ENCODE measurements at places on chromosomes 3 and 15. TPM values are rescaled to one million over a fixed set of nuclear protein-coding genes. Genes with fewer than 3 reads are reported as not detected.

The H1-8 gene
- total RNA-seq: not detected

DNA sequence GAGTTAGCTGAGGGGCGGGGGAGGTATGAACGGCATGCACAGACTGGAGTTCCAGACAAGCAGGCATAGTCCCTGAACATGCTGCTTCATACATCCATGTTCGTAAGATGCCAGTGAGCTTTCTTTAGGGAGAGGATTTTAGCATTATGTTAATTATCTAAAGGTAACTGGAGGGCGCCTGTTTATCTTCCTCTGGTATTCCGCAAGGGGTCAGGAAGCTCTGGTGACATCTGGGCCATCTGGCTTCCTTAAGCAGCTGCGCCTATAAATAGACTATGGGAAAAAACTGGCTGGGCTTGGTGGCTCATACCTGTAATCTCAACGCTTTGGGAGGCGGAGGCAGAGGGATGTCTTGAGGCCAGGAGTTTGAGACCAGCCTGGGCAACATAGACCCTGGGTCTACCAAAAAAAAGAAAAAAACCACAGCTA is 1.5 kb upstream of the FBXO22 start:
- DNase-seq: no peak

GRCh38 chr15:80957976-80958375 is 31.6 kb downstream of the MESD start:
- no peak for DNase-seq

The TMEM62 gene
- 5.2 TPM for total RNA-seq

DNA sequence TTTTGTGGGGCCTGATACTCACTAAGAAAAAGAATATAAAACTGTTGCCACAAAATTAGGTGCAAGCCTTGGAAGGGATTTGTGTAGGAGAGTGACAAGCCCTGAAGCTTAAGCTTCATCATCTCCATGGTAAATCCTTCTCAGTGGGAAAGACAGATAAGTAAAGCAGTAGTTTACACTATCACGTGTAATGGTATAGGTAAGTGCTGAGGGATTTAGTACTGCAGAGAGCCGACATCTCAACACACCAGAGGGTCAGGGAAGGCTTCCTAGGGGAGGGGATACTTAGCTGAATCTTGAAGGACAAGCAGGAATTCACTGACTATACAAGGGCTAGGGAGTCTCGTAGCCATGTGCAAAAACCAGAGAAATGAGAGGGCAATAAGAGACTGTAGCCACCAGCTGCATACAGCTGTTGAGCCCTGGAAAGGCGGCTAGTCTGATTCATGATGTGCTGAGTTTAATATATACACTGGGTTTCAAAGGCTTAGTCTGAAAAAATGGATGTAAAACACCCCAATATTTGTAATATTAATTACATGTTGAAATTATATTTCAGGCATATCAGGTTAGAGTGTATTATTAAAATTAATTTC is 11.1 kb downstream of the SLC24A1 start:
- no peak for DNase-seq

The BFSP2 gene
- not detected for total RNA-seq

The PP2D1 gene
- total RNA-seq: not detected

GRCh38 chr15:84947947-84948830 is 33.5 kb upstream of the PDE8A start:
- DNase-seq: peak; percentile 58

DNA sequence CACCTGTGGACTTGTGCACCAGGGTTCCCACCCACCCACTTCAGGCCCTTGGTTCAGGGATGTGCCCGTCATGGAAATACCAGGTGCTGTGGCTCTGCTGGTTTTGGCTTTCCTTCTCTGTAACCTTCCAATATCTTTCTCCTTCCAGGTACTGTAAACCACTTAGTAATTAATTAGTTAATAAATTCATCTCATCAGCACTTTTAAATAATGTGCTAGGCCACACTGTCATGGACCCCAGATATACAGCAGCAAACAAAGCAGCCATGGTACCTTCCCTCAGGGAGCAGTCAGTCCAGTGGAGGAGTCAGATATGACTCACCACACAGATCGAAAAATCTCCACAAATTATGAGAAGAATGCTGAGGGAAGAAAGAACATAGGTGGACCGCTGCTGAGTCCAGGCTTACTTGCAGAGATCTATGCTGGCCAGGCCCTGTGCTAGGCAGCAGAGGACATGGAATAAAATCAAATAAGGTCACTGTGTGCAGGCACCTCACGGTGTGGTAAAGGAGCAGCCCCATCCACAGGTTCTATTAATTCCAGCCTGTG is 6.8 kb upstream of the GATA2 start:
- DNase-seq: no peak

The FHIT gene
- total RNA-seq: not detected

GRCh38 chr15:51801391-51801835 is 28.0 kb upstream of the TMOD3 start:
- no peak for DNase-seq

GRCh38 chr15:42650208-42651066 is 75.0 kb downstream of the STARD9 start:
- DNase-seq: peak; percentile 64

DNA sequence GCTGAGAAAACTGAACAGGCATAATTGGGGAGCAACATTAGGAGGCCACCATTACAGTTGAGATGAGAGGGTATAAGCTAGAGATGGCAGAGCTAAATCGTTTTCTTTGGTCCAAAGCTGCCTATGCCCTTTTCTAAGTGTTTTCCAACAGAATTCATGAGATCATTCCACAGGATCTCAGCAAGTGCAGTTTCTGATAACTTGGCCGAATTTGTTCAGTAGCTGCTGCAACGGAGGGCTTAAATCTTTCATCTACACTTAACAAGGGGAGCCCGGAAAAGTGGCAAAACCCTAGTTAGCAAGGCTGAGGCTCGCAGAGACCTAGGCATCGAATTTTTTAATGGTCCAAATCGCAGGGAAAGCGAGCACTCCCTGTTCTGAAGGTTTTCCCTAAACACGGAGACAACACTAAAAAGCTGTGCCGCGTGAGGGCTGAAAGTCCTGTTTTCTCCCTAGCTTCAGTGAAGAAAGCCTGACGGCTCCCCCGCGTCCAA is 531 bp upstream of the BLOC1S6 start:
- no peak for DNase-seq

The RBP2 gene
- not detected for total RNA-seq

DNA sequence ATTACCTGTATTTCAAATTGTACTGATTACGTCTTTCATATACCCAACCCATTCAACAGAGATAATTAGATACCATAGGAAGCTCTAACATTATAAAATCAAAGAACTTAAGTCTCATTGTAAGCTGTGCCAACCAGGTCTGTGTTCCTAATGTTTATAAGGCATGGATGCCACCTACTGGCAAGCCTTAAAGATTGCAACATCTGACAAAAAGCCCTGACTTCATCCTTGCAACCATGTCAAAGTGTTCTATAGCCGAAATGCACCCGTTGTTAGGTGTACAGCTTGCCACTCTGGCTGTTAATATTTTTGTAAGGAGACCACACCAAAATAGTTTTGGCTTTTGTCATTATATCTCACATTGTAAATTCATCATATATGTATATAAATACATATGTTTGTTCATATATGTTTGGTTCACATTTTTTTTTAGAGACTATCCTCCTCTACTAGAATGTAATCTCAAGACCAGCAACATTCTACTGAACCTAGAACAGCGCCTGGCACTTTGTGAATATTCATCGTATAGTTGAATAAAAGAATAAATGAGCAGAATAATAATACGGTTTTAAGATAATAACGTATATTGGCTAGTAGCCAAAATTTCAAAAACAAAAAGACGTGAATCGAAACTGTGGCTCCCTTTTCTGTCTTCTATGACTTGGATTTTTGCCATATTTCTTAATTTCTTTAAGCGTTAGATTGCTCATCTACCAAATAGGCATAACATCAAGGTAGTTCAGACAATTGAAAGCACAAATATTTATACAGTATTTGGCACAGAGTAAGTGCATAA is 258.1 kb downstream of the TBL1XR1 start:
- no peak for DNase-seq

GRCh38 chr3:81743096-81744025 is 18.1 kb downstream of the GBE1 start:
- DNase-seq: peak; percentile 93

GRCh38 chr3:123859177-123859576 is 25.0 kb downstream of the MYLK start:
- DNase-seq: no peak
